ENCODE measurements at places on chromosomes 6 and 20.

DNA sequence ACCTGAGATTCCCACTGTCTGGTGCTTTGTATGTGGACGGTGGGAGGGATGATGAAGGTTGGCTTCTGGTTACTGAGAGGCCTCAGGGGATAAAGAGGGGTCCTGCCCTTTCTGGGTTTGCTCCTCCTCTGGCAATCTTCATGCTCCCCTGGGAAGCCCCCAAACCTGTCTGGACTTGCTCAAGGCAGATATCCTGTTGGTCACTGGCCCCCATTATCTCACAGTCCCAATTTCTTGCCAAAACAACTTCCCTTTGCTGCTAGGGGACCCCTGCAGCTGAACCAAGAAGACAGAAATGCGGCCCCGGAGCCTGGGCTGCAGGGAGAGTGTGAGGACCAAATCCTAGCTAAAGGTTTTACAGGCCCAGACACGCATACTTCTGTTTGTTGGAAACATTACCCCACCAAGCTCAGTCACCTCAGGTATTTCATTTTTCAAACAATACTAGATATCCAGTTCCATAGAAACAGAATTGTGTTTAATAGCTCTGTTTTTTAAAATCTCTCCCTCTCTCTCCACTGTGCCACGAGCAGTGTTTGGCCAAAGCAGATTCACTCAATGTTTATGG is 63.4 kb upstream of the MRPS10 start:
- DNase-seq, result no peak

DNA sequence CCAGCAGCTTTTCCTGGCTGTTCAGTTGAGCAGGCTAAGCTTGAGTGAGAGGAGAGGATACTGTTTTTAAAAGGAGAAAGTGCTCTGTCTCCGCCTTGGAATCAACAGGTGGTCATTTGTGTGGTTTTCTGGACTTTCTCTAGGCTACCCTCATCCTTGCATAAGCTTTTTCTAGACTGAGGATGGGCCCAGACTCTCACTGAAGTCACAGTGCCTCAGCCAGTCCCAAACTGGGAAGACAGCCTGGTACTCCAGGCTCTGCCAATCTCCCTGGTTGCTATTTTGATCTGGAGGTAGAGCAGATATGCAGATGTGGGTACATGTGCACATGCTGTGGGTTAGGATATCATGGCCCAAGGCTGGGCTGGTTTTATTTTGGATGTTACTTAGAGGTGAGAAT is 7.0 kb downstream of the SCUBE3 start:
- DNase-seq, result no peak

DNA sequence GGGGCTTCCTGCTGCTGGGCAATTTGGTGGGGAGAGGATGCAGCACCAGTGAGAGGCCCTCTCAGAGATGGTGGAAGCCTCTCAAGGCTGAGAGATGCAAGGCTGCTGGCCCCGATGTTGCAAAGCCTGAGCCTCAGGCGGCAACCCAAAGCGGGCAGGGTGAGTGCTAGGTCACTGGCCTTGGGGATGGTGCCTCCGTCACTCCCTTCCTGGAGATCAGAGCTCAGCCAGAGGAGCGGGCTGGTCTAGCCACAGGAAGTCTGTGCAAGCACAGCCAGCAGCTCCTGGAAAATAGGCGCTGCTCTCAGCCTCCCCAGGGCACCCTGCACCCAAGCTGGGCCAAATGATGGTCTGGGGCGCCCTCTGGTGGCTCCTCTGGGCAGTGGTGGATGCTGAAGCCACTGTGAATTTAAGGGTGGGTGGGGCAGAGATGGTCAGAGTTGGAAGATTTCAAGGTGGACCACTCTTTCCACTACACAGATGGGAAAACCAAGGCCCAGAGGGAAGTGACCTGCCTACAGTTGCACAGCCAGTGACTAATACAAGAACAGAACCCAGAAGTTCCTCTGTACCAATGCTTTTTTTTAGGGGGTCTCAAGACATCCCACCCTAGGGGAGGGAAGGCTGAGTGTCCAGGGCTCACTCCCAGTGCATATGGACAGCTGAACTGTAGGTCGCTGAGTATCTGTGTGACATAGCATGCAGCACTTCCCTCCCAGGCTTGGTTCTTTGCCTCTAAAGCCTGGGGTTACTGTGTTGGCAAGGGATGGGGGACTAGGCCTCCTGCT is 20.8 kb downstream of the C20orf203 start:
- DNase-seq, result peak; percentile 93

- DNase-seq, result no peak
Measured at GRCh38 chr6:154373971-154374370, 17.4 kb upstream of the IPCEF1 start.

- DNase-seq, result peak; percentile 86
Measured at GRCh38 chr6:144158133-144158532, 7.8 kb downstream of the STX11 start.

DNA sequence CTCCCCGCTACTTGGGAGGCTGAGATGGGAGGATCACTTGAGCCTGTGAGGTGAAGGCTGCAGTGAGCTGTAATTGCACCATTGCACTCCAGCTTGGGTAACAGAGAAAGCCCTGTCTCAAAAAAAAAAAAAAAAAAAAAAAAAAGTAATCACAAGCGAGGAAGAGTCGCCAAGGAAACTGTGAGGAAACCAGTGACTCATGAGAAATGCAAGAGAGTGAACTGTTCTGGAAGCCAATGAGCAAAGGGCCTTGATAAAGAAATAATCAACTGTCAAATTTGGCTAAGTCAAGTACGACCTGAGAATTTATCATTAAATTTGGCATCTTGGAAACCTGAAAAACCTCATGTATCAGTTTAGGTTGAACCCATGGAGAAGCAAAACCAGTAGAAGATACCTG is 16.1 kb upstream of the LAMP5 start:
- DNase-seq, result no peak

GRCh38 chr20:4781211-4781610 is 59.5 kb downstream of the PRND start:
- DNase-seq, result no peak

- no peak for DNase-seq
Measured at GRCh38 chr20:3632311-3633004, 30.7 kb downstream of the GFRA4 start.

DNA sequence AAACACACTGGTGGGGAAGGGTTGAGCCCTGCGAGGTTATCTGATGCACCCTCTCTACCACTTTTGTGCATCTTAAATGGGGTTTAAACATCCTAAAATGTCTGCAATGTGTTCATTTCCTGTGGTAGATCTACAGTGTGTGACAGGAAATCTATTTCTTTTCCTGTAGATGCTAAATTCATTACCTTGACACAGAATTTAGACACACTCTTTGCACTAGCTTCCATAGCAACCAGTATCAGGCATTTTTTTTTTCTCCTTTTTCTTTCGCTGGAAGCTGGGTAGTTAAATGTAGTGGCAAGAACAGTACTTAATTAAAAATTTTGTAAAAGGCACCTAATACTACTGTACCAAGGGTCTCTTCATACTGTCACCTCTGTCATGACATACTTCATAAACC is 141.1 kb downstream of the RFPL4B start:
- DNase-seq, result no peak

DNA sequence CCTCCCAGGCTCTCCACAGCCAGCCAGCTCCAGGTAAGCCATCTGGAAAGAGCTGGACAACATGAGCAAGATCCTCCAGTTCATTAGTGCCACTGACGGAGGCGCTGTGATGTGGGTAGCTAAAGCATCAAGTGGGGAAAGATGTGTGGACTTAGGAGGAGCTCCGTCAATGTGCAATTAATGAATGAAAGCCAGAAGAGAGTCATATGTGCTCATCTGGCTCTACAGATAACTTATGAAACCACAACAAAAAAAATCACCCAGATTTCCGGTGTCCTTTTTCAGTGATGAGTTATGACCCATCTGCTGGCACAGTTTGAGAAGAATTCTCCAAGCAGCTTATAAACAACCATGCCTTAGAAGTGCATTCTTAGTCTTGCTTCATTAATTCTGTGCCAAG is 311.7 kb upstream of the PLCB4 start:
- peak; percentile 80 for DNase-seq

GRCh38 chr20:10924644-10925201 is 250.9 kb upstream of the JAG1 start:
- peak; percentile 55 for DNase-seq

DNA sequence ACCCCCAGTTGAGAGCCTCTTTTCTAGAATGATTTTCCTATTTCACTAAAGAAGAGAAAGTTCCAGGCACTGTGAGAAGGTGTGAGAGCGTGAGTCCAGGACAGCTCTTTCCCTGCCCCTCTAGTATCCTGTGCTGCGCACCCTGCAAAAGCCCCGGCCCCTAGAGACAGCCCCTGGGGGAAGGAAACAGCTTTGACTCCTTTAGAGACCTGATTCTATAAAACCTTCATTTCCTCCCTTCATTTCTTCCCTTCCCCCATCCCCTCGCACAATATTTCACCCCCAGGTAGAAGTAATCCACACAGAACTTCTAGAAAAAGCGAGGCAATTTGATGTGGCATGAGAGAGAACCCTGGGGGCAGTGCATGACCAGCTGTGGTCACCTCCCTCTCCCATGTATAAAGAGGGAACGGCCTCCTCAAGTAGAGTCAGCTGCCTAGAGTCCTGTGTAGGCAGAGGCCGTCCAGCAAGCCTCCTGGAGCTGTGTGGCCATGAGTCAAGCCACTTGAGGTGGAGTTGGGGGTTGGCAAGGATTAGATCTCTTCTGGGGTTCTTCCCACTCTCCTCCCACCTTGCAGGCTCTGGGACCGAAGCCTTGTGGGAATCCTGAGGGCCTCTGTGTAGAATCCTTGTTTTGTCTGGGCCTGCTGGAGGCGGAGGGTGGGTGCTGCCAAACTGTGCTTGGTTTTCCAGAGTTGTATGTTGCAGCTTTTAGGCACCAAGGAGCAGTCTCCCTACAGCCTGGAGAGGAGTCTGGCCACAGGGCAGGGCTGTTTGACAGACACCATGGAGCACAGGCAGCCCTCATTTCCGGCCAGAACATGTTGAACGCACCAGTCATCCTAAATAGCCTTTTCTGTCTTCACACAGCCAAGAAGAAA is 41.7 kb downstream of the CHMP4B start:
- no peak for DNase-seq
